ENCODE measurements at places on chromosomes 6 and 20.

DNA sequence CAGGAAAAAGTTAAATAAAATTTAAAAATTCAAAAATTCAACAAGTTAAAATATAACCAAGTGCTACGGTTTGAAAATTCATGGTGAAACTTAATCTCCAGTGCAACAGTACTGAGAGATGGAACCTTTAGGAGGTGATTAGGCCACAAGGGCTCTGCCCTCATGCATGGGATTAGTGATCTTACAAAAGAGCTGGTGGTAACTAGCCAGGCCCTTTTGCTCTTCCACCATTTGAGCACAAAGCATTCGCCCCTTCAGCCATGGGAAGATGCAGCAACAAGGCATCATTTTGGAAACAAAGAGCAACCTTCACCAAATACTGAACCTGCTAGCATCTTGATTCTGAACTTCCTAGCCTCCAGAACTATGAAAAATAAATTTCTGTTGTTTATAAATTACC is 80.9 kb downstream of the RNGTT start:
- DNase-seq: no peak

DNA sequence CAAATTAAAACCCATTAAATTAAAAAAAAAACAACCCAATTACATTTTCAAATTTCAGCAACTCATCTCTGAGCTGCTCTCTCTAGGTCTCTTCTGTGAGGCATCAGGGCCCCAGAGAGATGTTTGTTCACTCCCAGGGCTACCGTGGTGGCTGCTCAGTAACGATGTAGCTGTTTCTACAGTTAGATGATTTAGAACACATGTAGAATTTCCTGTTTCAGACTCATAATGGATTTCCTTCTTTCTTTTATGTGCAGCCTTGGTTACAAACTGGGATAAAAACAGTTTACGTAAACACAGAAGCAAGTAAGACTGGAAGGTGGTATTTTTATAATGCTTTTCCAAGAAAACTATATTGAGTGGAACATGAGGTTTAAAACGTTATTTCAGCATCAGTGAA is 116.1 kb upstream of the CCN2 start:
- DNase-seq: no peak

- no peak for DNase-seq
Measured at GRCh38 chr6:105194591-105194990, 14.8 kb upstream of the POPDC3 start.

DNA sequence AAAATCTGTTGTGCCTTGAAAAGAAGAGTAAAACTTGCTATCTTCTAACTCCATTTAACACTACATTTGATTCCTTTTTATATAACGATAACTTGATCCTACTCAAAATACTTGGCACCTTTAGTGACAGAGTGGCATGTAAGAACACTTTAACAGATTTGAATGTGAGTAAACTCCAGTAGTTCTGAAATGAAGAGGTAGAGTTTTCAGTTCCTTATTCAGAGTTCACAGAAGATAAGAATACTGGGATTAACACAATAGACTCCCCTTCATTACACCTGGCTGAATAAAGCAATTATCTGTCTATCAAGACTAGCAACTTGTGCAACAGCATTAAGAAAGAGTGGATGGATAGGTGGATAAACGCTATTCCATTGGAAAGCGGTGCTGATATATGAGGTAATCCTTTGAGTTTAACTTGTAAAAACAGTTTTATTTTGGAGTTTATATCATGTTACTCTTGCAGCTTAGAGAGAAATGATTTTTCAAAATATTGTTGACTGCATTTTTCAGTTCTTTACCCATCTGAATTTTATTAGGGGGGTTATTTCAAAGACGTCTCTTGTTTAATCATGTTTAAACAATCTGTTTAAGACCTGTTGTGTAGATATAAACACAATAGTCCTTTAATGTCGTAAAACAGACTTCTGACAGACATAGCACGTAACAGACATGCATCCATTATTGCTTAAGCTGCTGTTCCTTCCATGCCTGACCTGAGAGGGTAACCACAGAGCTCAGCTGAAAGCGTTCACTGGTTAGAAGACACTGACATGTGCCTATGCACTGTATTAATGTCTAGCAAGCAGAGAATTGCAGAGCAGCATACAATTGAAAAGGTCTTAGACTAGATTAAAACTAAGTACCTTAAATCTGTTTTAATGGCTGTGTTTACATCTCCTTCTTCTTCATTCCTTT is 102.4 kb upstream of the SUPT3H start:
- DNase-seq: no peak

DNA sequence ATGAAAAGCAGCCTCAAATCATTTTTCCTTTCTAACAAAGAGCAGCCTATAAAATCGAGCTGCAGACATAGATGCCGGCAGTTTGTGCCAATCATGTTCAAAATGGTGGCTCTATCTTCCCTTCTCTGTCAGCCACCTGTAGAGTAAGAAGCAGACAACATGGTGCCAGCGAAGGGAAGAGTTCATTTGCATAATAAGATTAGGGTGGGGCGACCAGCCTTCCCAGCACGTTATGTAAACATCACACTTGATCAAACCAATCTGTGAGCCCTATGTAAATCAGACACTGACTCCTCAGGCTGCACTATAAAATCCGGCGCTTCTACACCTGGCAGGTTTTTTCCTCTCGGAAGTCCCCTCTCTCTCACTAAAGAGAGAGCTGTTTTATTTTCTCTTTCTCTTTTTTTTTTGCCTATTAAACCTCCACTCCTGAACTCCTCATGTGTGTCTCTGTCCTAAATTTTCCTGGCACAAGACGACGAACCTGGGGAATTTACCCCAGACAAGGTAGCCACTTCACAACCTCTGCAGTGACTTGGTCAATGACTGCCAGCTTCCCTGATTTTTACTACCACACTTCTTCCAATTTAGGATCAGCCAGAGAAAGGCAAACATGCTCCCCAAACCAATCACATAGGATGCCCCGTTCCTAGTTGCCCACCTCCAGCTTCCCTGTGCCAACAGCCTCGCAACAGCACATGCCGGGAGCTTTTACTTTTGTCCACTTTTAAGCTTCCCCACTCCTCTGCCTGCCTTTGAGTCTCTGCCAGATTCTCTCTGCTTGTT is 12.9 kb downstream of the TPMT start:
- DNase-seq: no peak

- no peak for DNase-seq
Measured at GRCh38 chr20:408843-409696, 971 bp downstream of the RBCK1 start.

GRCh38 chr6:169648092-169648491 is 53.7 kb downstream of the WDR27 start:
- DNase-seq: no peak

DNA sequence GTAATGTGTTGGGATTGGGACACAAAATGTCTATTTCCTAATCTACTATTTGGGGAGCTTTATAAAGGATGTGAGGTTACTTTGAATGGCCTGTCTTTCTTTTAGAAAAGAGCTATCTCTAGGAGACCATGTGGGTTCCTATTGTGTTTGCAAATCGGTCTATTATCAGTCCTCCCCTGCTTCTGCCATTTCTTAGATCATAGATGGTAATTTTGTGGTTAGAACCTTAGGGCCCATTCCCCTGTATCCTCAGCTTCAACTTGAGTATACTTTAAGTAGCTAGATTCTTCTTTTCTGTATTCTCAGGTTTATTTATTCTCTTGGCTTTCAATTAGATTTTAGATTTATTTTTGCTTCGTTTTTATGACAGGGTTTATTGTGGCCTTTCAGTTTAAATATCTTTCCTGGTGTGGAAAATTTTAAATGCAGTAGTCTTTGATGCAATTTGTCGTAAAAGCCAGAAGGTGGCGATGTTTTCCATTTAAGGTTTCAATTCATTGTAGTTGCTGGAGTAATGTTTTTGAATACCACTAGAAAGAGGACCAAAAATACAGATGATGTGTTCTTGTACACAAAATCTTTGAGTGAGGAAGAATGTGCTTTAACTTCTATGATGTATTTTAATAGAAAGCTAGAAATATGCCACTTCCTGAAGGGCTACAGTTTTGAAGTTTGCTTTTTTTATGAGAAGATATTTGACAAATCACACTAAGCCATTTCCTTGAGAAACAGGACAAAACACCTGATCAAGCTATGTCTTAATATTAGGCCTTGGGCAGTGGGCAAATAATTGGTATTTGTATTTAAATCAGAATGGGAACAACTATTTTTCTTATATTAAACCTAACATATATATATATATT is 20.3 kb downstream of the TBPL1 start:
- DNase-seq: no peak

DNA sequence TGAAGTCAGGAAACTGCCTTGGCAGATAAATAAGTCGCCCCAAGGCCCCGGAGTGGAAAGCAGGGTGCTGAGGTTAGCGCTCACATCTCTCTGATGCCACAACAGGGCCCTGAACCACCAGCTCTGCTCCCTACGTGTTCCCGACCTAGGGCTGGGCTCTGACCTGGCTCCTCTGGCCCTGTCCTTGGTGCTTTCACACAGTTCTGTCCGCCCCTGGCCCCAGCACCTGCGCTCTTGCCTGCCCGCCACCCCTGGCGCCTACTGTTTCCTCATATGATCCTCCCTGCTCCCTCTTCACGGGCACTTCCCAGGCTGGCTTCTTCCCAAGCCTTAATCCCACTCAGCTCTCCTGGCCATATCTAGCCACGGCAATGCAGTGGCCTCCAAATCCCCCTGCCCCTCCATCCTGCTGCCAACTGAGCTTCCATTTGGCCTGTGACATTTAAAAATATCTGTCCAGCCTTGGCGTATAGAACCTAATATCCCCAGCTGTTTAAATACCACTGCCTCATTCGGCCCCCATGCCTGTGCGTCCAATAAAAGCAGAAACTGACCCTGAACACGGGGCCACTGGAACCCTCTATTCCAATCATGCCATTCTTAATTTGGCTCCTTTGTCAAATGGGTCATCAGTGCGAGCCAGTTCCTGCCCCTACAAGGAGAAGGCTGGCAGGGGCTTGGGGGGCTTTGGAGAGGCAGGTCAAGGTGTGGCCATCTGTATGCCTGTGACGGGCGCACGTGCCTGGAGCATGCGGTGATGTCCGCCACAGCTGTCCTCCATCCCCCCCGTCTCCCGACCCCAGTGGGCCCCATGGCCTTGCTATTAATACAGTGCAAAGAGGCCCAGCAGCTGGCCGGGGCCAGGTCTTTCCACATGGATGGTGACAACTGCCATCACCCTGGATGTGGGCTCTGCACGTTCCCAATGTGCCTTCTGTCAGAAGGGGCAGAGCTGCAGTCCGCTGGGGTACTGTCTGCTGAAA is 27.7 kb downstream of the GNAS-AS1 start:
- no peak for DNase-seq

DNA sequence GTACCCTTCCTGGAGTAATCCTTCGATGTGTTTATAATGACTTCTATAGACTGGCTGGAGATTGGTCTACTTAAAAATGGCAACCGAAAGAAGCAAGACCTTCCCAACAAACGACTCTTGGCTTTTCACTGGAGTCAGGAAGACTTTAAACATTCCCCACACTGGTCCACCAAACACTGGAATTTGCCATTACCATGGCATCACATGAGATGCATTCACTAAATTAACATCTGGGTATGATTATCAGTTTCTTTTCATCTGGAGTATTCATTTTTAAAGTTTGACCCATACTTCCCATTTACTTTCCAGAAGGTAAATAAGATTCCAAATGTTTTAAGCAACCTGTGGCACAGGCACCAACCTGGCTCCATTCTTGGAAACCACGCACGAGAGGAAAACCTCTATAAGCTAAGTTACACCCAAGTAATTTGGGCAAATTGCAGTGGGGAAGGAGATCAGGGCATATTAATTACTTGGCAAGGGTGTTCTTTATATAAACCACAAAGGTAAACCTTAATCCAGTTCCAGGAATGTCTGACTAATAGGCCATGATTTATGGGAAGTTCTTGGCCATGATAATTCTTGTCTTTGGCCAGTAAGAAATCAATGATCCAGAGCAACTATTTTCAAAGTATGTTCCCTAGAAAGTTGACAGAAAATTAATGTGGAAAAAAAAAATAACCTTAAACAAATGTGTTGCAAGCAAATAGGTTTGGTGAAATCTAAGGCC is 190.0 kb upstream of the COL21A1 start:
- no peak for DNase-seq

DNA sequence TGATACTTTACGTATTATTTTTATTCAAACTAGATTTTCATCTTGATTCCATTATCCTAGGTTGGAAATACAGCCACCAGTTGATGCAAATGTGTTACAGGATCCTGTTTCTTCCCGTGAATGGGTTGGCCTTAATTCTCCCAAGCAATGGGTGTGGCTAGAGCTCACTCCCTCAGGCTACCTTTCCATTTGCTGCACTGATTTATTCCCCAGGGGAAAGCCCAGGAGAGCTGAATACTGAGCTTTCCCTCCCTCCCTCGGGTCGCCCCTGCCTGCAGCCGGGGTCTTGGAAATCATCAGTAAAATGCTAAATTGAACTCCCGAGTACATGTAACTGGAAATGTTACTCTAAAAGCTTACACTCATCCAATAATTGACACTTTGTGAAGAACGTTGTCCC is 9.9 kb downstream of the SMOC2 start:
- DNase-seq: no peak

GRCh38 chr6:1987640-1988039 is 257.8 kb downstream of the GMDS start:
- DNase-seq: no peak

DNA sequence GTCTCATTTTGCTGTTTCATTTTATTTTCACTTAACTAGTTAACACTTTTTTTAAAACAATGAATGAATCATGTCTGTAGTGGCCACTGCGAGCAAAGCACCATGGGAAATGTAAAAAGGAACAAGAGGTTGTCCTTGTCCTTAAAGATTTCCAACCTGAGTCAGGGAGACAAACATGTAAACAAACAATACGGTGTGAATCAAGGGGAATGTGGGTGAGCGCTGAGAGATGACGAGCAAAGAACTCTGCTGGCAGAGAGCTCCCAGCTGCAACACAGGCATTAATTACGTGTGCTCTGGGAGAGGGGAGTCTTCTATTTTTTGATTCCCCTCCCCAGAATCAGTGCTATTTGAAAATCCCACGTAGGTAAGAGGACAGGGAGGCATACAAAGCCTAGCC is 84.3 kb downstream of the ATXN1 start:
- DNase-seq: no peak

DNA sequence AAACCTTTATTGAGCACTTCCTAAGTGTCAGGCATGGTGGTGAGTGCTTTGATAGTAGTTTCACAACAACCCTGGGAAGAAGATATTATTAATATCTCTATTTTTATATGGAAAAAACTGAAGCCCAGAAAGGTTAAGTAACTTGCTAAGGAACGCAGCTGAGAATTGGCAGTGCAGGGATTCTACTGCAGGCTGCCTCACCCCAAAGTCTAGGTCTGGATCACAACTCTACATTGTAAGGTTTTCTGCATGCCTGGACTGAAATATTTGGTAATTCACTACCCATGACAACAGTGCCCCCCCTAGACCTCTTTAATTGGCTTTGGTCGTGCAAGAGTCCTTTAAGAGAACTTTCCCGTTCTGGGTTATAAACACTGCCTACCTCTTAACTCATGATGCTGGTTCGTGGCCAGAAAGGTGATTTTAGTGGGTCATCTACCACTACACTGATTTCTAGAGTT is 67.1 kb upstream of the KCNQ5 start:
- no peak for DNase-seq

DNA sequence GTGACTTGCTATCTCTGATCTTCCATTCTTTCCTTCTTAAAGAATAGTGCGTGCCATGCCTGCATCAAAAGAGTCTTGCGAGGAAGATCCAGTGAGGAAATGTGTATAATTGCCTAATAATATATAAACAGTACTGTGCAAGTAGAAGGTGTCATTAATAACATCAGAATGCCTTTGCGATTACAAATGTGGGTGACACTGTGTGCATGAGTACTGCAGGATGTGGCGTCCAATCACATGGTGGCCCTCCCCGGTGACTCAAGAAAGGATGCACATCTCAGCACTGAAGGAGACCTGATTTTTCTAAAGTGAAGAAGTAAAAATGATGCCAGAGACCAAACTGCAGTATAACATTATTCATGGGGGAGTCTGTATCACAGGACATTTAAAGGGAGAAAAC is 107.5 kb upstream of the EDN1 start:
- no peak for DNase-seq

GRCh38 chr6:34301408-34301807 is 52.6 kb upstream of the SMIM29 start:
- DNase-seq: no peak
